Astrocyte of the cerebellum (primary cell): ENCODE measurements at places on chromosomes 6 and 20.

- DNase-seq, result no peak
These were observed 633.1 kb downstream of the CDH26 start for GRCh38 chr20:60591172-60591799.

DNA sequence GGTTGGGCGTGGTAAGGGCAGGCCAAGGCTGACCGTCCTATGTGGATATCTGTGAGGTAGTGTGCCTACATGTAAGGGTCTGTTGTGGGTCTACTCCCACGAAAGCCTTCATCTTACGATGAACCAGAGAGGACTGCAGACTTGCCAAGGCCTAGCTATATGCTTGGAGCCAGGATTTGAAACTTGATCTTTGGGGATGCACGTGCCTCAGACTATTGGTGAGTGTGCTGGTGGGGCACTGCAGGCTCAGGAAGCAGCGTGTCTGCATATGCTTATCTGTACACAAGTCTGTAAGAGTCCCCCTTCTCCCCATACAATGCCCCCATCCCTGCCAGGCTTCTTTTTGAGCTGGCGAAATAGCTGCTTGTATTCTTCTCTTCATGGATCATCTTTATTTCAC is 17.9 kb downstream of the PLCG1 start:
- DNase-seq, result no peak

DNA sequence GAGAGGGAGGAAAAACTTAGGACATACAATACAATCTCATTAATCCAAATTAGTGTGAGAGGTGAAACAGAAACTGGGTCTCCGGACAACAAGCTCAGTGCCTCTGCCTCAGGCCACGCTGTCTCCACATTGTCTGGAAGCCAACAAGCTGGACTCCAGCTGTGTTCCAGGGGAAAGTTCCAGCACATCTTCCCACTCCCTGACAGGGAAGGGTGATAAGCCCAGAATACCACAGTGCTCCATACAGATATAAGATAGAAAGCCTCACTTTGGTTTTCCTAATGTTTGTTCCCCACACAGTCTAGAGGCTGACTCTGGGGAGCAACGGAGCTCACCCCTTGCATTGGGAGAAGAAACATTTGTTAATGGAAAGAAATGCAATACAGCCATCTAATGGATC is 117.1 kb upstream of the SPTLC3 start:
- no peak for DNase-seq

DNA sequence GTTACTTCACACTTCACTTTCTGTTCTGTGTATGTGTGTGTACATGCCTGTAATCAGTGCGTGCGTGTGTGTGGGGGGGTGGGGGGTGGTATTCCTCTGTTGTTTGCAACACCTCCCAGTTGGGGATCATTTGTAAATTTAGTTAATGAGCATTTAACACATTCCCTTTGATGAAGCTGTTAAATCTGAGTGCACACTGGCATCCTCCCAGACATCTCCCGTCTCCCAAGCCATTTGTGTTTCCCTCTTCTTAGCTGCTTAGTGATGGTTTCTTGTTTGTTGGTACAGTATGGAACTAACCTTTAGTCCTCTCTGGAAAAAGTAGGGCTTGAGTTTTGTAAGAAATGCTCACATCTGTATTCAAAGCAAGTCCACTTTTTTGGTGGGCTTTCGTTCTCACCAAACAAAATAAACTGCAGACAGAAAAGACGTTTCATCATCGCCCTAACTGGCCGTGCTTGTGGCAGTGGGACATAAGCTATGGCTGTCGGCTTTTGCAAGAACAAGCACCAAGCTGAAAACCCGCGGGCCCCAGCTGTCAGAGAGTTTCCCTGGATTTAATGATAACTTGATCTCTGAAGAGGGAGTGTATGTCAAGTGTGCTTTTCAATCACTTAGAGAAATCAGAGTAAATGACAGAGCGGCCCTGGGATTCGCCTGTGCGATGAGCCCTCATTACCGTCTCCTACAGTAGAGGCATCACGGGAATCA is 54.9 kb upstream of the SASH1 start:
- DNase-seq, result no peak

- DNase-seq, result peak; percentile 62
These were observed 35.3 kb upstream of the CDKN1A start for GRCh38 chr6:36642913-36643817.

- DNase-seq, result no peak
These were observed 1.1 kb downstream of the BPIFB6 start for GRCh38 chr20:33032555-33032954.

DNA sequence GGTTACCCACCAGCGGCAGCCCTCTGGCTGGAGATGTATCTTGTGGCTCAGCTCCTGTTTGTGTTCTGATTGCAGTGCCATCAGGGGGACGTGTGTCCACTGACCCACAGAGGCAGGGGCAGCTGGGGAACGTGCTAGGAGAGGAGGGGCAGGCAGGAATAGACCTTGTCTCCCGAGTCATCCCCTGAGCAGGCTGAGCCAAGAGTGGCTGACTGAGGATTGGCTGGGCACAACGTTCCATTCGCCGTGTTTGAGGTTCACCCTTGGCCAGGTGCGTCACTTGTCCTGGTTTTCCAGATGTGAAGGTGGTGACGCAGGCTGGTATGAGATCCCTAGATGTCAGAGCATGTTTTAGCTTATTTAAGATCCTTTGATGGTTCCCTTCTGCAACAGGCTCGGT is 57.7 kb downstream of the ADNP start:
- DNase-seq, result no peak

DNA sequence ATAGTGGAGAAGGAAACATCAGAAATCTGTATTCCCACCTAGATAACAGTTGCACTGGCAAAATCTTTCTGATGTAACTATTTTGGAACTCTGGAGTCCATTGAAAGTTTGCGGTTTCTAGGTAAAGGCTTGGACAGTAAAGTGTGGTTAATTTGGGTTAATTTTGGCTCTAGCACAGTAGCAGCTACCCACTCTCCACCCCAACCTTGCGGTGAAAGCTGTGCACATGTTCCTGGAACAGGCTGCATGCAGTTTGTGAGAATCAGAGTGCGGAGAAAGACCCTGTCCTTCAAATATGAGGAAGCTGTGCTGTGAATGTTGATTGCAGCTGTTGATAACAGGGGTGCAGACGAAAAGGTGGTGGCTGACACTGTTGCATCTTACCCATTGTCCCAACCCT is 38.4 kb downstream of the SMOC2 start:
- DNase-seq, result no peak

DNA sequence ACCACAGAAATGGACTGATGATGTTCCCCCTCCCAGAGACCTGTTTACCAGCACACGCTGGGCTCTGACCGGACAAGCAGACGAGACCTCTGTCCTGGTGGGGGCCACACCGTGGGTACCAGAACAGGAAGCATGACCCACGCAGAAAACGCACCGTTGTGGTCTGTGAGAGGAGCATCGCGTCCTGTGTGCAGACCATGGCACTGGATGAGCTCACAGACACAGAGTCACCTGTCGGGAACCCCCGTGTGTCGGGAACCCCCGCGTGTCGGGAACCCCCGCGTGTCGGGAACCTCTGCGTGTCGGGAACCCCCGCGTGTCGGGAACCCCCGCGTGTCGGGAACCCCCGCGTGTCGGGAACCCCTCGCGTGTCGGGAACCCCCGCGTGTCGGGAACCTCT is 37.4 kb downstream of the MYT1 start:
- DNase-seq, result no peak

DNA sequence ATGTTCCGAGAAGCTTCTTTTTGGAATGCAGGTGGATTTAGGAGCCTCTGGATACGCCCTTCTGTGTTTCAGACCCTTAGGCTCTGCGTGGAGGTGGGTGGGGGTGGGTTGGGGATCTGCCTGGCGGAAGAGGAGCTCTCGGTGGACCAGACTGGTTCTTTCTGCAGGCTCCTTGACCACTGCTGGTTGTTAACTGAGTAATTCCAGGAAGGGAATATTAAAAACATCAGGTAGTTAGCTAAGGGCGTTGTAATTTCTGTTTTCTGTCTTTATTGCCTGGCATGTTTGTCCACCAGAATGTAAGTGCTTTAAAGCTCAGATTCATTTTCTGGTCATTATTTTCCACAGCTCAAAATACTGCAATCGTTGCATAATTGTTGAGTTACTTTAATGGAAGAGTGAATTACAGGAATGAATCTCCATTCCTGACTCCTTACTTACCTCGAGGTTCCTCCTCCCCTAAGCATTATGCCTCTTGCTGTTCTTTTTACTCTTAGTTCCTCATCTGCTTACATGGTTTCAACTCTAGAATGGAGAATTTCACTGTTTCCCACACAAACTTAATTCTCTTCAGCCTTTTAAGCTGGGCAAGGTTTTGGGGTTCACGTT is 5.9 kb downstream of the CDYL start:
- no peak for DNase-seq

DNA sequence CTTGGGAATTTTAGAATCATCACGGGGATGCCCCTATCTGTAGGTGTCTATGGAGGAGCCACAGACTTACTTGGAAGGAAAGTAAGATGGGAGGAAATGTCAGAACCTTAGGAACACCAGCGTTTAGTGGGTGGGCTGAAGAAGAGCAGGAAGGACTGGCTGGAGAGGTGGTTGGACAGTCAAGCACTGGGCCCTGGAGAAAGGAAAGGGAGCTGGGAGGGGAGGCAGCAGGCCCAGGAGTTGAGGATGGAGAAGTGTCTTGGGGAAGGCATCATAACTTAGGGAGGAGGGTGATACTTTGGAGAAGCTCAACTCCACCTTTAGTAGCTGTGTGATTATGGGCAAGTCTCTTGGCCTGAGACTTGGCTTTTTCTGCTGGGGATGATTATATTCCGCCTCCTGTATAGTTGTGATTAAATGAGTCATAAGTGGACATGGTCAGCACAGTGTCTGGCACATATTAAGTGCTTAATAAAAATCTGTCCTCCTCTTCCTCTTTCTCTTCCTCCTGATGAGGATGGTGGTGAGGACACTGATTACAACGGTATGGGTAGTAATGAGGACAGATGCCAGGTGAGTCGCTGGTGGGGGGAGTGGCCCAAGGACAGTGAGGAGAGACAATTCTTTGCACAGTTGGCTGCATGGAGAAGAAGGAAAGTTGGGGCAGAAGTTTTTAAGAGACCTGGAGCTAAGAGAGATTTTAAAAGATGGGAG is 125.7 kb downstream of the TOX2 start:
- no peak for DNase-seq

GRCh38 chr6:33029328-33030184 is 20.2 kb upstream of the HLA-DOA start:
- DNase-seq, result no peak

- DNase-seq, result no peak
These were observed 8.9 kb downstream of the FITM2 start for GRCh38 chr20:44302026-44302669.

DNA sequence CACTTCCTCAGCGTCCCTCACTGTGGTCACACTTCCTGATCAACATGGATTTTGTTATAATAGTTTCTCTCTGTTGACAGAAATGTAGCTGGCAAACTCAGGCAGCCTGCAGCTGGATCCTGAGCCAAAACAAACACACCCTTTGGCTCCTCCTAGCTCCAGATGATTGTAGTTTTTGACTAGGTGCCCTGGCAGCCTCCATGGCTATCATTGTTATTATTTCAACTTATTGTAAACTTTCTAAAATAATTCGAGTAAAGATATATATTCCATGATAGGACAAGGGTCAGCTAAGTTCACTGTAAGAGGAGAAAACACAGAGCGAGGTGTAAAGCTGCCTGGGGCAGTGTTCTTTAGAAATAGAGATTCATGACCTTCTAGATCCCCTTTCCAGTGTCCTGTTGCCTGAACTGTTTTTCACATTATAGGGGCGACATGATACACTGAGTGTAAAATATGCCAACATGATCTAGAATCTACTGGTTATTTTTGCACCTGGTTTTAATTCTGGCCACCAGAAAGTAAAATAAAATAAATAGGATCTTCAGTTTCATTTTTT is 98.2 kb upstream of the HDGFL1 start:
- peak; percentile 52 for DNase-seq
